Left ventricle myocardium superior (tissue), 1 donor: ENCODE measurements at places on chromosomes 7 and 10. TPM values are rescaled to one million over a fixed set of nuclear protein-coding genes. Genes with fewer than 3 reads are reported as not detected.

Gene NAT16
- total RNA-seq, result not detected

Gene HECW1
- total RNA-seq, result not detected

Gene GPR15LG
- total RNA-seq, result not detected

Gene NOM1
- total RNA-seq, result 7.8 TPM

Gene WNT2
- total RNA-seq, result 0.57 TPM

Gene CDHR1
- 0.32 TPM for total RNA-seq

Gene GPR158
- not detected for total RNA-seq

Gene PITRM1
- 94.5 TPM for total RNA-seq

Gene CHN2
- total RNA-seq, result 32.2 TPM

Gene TAS2R4
- 0.20 TPM for total RNA-seq

Gene ADAM22
- 1.7 TPM for total RNA-seq
